Heart left ventricle (tissue), 16 donors: ENCODE measurements at places on chromosomes 11 and 22. TPM values are rescaled to one million over a fixed set of nuclear protein-coding genes. Genes with fewer than 3 reads are reported as not detected.

Gene MRGPRX4
- total RNA-seq = not detected

Gene HOATZ
- total RNA-seq = not detected

Gene MADD
- total RNA-seq = 40.2 TPM

Gene PATE2
- not detected for total RNA-seq

Gene TMEM86A
- total RNA-seq = 2.3 TPM

Gene FAM227A
- total RNA-seq = 0.19 TPM

Gene KRTAP5-8
- not detected for total RNA-seq

- peaks cover 3% of the 10 kb centered on the region for H3K27me3 ChIP-seq
- no peak overlapping the region for H3K4me3 ChIP-seq
- no peak overlapping the region for H3K27ac ChIP-seq
- H3K4me1 ChIP-seq = no peaks in the 10 kb centered on the region
- no peak for DNase-seq
- H3K36me3 ChIP-seq = no peaks in the 10 kb centered on the region
These were observed 545.0 kb downstream of the ETS1 start for GRCh38 chr11:128042290-128042751.

DNA sequence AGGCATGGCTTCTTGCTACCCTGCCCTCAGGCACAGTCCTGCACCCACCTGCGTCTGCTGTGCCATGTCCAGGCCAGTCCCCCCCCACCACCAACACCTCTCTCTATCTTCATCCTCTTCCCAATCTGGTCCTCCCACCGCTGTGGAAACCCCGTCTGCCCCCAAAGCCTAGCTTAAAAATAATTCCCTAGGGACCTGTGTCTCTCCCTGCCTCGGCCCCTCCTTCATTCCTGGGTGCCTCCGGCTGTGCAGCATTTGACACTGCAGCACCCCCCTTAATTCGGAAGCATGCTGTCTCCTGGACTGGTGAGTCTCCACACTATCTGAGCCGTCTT is 2.5 kb upstream of the ASCL2 start:
- H3K27ac ChIP-seq = no peak overlapping the region
- H3K27me3 ChIP-seq = peaks cover 37% of the 10 kb centered on the region
- H3K4me3 ChIP-seq = no peak overlapping the region
- H3K4me1 ChIP-seq = no peaks in the 10 kb centered on the region

DNA sequence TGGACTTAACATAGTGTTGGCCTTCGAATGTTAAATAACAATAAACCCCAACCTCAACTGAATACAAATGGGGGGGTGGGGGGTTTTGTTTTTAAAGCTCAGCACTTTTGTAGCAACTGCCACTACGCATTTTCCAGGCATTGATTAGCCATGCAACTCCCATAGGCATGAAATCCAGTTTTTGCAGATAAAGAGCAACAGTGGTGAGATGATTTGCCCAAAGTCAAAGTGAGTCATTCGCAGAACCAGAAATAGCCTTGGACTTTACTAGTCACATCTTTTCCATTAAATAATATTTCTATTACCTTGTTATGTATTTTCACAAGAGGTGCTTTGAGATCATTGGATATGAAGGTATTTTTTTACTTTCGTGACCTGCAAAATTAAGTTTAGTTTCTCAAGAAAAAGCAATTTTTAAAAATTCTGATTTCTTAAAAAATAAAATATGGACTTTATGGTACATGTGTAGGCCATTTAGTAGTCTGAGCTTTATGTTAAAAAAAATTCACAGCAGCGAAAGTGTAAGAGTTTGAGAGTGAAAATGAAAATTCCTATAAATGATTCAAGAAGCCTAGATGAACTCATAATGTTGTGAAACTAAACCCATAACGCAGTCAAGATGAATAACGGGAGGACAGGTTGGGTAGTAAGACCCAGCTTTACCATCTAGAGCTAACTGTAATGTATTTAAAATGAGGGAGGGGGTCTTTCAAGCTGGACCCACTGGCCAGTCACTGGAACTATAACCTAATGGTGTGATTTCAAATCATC is 1.9 kb upstream of the PHF21A start:
- peak overlapping the region; percentile 69 for H3K4me3 ChIP-seq
- no peaks in the 10 kb centered on the region for H3K36me3 ChIP-seq
- peaks cover 5% of the 10 kb centered on the region for H3K4me1 ChIP-seq
- H3K27me3 ChIP-seq = no peaks in the 10 kb centered on the region

DNA sequence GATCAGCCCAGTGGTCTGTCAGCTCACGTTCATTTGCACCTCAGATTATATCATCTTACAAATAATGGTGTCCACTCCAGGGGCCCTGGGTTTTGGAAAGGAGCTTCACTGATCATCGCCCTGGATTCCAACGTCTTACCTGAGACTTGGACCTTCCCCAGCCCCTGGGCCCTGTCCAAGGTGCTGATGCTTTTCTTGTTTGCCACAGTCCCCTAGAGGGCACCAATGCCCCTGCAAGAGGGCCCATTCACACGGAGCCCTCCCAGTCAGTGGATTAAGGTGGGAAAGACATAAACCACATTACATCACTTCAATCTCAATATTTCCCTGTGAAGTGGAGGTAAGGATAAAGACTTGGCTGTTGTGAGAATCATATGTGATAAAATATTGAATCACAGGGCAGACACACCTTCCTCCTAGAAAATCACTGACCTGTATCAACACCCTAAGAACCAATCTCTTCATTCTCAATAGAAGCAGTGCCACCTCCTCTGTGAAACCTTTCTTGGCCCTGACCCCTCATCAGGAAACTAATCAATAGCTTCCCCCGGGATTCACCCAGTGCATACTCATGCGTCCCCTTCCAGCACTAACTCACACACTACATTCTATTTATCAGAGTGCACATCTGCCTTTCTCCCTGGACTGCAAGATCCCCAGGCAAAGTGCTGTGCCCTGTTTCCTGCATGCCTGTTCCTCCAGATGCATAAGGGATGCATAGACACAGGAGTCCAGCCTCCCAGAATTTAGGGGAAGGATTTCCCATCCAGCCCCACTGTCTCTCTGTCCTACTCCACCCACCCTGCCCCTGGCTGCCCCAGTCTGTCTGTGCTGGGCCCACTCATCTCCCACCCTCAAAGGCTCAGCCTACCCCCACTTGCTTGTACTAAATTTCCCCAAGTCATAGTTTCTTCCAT is 167.0 kb downstream of the BUD13 start:
- H3K4me3 ChIP-seq = no peak overlapping the region
- no peak for DNase-seq
- H3K36me3 ChIP-seq = no peaks in the 10 kb centered on the region
- no peak overlapping the region for H3K27ac ChIP-seq
- H3K4me1 ChIP-seq = no peaks in the 10 kb centered on the region
- H3K27me3 ChIP-seq = peaks cover 19% of the 10 kb centered on the region

DNA sequence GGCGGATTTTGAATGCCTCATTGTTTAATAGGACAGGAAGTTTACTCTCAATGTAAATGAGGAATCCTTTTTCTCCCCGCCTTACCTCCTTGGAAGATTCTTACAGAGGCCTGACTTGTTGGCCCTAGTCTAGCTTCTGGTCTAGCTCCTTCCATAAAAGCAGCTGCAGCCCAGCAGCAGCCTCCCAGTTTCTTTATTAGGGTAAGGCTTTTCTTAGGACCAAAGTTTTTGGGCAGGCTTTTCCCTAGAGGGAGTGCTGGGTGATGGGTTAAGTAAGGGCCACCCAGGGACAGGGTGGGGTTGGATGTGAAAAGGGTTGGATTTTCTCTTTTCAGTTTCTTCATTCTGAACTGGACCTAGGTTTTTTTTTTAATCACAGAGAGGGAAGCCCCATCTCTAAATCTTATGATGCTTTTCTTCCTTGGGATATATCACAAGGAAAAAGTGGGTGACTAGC is 49.7 kb downstream of the LIF start:
- peaks cover 7% of the 10 kb centered on the region for H3K27me3 ChIP-seq
- no peaks in the 10 kb centered on the region for H3K36me3 ChIP-seq
- no peaks in the 10 kb centered on the region for H3K4me1 ChIP-seq
- H3K4me3 ChIP-seq = no peak overlapping the region
- DNase-seq = no peak
- peak overlapping the region; percentile 50 for H3K27ac ChIP-seq

DNA sequence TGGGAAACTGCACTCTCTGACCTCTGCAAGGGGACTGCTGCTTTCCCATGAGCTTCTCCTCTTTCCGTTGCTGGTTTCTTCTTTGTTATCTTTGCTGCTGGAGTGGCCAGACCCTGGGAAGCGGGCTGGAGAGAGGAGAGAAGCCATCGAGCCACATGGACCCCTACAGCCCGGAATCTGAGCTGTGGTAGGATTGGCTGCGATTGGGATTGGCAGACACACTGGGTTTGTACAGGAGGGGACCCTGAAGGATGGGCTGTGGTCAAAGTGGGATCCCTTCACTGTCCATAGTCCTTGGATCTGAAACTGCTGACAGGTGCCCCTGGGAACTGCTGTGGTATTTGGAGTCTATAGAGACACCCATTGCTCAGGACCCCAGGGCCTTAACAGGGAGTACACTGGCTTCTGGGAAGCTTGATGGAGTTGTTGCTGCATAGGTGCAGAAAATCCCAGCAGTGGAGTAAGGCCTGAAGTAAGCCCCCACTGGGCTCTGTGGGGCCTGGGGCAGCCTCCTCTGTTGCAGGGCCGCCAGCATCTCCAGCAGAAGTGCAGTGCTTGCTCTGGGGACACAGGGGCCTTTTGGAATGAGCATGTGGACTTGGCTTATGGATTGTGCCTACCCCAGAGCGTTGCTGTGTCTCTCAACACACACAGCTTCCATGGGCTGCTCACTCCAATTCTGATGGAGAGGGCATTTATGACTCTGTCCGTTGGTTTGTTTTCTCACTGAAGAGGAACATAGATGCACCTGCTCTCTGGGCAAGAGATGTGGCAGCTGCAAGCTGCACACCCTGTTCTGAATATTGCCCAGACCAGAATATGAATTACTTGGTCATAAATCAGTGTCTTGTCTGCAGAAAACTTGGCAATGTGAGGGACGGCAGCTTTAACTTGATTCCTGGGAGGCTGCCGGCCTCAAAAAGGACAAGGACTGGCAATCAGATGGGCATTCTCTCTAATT is 32.0 kb downstream of the BCR start:
- H3K27ac ChIP-seq = no peak overlapping the region
- DNase-seq = no peak
- H3K4me1 ChIP-seq = peaks cover 54% of the 10 kb centered on the region
- H3K4me3 ChIP-seq = no peak overlapping the region
- no peaks in the 10 kb centered on the region for H3K27me3 ChIP-seq

GRCh38 chr22:39144101-39144767 is 8.2 kb downstream of the CBX7 start:
- peak overlapping the region; percentile 44 for H3K27ac ChIP-seq
- H3K4me1 ChIP-seq = peaks cover 49% of the 10 kb centered on the region
- H3K36me3 ChIP-seq = peaks cover 30% of the 10 kb centered on the region
- H3K4me3 ChIP-seq = peak overlapping the region; percentile 94
- H3K27me3 ChIP-seq = no peaks in the 10 kb centered on the region

- H3K36me3 ChIP-seq = no peaks in the 10 kb centered on the region
- no peaks in the 10 kb centered on the region for H3K4me1 ChIP-seq
- no peak overlapping the region for H3K4me3 ChIP-seq
- no peaks in the 10 kb centered on the region for H3K27me3 ChIP-seq
These were observed 9.2 kb downstream of the CRTAM start for GRCh38 chr11:122847466-122847865.

DNA sequence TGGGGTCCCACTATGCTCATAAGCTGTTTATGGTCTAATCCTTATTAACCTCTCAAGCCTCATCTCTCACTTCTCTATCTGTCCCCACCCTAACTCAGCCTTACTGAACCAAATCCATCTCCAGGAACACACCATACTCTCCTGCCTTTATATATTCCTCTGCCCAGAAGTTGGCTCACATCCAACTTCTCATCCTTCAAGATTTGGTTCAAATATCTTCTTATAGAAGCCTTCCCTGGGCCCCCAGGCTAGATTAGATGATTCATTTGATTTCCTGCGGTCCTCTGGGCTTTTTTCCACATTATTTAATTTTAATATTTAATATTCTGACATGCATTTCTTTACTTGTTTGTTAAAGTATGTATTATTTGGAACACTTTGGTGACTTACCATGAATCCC is 23.2 kb downstream of the MEI1 start:
- no peak for DNase-seq
- H3K36me3 ChIP-seq = no peaks in the 10 kb centered on the region
- H3K4me1 ChIP-seq = no peaks in the 10 kb centered on the region
- no peak overlapping the region for H3K4me3 ChIP-seq

DNA sequence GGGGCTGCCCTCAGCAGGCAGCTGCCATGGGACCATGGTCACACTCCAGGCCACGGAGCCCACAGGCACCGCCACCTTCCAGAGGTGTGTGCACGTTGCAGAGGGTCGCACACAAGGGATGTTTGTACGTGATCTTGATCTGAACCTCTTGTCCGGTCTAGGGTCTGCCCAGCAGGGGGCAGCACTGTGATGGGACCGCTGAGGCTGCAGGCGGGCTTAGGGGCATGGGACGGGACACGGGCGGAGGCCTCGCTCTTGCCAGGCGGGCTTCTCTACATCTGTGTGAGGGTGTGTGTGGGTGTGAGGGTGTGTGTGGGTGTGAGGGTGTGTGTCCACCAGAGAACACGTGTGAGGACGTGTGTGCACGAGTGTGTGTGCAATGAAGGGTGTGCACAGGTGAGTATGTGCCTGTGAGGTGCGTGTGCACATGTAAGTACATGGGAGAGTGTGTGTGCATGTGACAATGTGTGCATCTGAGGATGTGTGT is 52.4 kb downstream of the CACNA1I start:
- H3K4me1 ChIP-seq = no peaks in the 10 kb centered on the region
- H3K27me3 ChIP-seq = peaks cover 30% of the 10 kb centered on the region
- no peaks in the 10 kb centered on the region for H3K36me3 ChIP-seq
- DNase-seq = peak; percentile 62

GRCh38 chr11:63813563-63814382 is 517 bp downstream of the SPINDOC start:
- peak; percentile 78 for DNase-seq
- peaks cover 6% of the 10 kb centered on the region for H3K4me1 ChIP-seq
- peak overlapping the region; percentile 76 for H3K27ac ChIP-seq
- H3K27me3 ChIP-seq = no peaks in the 10 kb centered on the region
- H3K4me3 ChIP-seq = peak overlapping the region; percentile 95

DNA sequence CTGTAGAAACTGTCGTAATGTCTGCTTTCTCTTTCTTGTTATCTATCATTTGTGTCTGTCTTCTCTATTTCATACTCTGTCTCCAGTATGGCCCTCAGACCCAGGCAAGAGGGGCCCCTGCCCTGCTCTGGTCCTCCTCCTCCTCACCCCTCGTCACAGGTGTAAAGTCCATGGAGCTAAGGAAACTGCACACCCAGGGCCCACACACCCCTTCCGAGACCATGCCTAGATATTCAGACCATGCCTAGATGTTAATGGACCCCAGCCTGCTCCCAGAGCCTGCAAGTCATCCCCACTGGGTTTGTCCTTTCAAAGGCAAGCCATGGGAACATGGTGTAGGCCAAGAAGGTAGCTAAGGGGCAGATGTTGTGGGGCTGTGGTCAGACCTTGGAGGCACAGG is 24.1 kb upstream of the ANO1 start:
- no peaks in the 10 kb centered on the region for H3K4me1 ChIP-seq
- no peak overlapping the region for H3K27ac ChIP-seq
- H3K27me3 ChIP-seq = no peaks in the 10 kb centered on the region
- DNase-seq = no peak
- H3K36me3 ChIP-seq = no peaks in the 10 kb centered on the region
